ENCODE measurements at places on chromosomes 7 and 10. TPM values are rescaled to one million over a fixed set of nuclear protein-coding genes. Genes with fewer than 3 reads are reported as not detected.

DNA sequence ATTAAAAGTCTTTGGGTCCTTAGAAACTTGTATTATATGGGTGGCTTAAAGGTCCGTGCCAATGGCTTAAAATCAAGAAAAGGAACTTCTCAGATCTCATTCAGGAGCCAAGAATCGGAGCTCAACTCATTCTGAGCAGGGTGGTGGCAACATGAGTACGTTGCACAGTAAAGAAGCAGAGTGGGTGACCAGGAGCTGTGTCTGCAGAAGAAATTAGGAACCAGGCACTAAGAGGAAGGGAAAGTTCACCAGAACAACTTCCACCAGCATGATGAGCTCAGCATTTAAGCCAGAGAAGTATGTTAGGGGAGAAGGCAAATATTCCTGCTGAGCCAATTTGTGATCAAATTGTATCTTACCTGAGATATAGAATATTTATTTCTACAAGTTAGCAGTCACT lies 236.0 kb upstream of the NRP1 start:
- DNase-seq: no peak

GRCh38 chr7:24729365-24730017 lies 27.8 kb downstream of the GSDME start:
- DNase-seq: no peak

GRCh38 chr10:18822156-18822555 lies 162.9 kb downstream of the ARL5B start:
- DNase-seq: peak; percentile 19

GRCh38 chr7:106504645-106505044 lies 156.3 kb downstream of the CCDC71L start:
- DNase-seq: no peak

GRCh38 chr10:52216852-52217251 lies 97.2 kb upstream of the DKK1 start:
- DNase-seq: peak; percentile 95

DNA sequence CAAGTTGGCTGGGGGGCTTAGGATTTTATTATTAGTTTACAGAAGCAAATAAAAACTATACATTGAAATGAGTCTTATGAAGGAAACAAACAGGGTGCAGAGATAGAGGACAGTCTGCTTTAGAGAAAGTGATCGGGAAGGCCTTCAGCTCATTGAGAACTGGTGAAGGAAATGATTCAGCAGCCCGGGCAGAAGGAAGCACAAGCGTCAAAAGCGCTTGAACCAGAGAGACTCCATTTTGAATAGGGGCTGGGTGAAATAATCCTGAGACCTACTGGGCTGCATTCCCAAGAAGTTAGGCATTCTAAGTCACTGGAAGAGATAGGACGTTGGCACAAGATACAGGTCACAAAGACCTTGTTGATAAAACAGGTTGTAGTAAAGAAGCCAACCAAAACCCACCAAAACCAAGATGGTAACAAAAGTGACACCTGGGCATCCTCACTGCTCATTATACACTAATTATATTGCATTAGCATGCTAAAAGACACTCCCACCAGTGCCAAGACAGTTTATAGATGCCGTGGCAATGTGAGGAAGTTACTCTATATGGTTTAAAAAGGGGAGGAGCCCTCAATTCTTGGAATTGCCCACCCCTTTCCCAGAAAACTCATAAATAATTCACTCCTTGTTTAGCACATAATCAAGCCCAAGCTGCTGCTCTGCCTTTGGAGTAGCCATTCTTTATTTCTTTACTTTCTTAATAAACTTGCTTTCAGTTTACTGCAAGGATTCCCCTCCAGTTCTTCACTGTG lies 83.1 kb upstream of the MPP7 start:
- no peak for DNase-seq

DNA sequence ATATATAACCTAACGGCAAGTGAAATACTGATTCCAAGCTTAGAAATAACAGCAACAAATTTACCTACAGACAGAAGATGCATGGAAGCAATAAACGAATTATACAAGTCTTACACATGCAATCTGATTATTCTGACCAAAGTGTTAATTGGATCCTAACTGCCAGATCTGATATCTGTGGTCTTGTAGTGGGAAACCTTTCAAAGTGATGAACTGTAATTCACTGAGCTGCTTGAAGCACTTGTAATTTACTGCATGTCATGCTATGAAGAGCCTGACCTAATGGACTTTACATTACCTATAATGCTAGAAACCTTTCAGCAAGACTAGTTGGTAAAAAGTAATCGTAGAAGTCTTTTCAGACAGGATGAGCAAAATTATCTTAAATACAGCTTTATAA lies 205.6 kb downstream of the FOXP2 start:
- no peak for DNase-seq

GRCh38 chr10:70807556-70807955 lies 8.2 kb upstream of the SGPL1 start:
- DNase-seq: peak; percentile 17

DNA sequence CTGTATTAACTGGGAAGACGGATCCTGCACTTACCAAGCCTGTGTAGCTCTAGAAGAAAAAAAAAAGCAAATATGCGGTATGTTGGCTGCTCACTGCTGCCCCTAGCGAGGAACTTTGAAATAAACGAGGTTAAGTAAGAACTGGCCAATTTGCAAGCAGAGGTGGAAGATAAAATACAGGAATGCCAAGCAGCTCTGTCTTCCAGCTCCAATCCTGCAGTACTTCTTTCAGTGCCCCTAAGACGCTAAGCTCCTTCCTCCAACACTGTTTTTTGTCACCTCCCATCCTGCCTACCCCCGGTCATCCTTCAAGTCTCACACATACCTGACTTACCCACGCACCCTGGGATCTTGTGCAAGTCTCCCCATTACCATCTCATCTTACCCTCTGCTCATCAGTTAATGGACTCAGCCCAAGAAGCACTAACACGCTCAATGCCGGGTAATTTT lies 809 bp downstream of the C10orf143 start:
- peak; percentile 88 for DNase-seq

DNA sequence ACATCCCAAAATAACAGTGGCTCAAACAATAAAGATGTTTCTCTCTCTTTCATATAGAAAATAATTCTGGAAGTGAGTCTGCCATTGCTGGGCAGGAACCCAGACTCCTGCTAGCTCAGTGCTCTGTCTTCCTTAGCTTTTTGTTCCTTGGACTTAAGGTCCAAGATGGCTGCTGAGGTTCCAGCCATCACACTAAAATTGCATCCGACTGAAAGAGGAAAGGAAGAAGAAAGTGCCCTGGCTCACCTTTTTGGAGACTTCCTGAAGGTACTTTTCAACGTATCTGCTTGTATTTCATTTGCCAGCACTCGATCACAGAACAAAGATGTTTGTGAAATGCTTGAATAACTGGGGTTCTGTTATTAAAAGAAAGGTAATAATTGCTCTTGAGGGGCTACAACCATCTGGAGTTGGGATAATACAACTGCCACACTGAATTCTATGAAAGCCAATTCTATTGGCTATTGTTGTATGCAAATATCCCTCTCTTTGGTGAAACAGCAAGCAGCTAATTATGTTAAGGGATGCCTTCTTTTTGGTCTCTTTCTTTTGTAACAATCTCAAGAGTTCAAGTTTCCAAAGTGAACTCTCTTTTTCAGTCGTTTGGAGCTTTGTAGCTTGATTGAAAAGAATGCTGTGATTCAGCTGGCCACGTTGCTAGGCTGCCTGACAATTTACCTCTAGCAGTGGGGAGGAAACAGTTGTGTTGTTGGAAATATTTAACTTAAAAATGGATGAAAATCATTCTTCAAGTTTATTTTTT lies 83.9 kb downstream of the BAMBI start:
- DNase-seq: no peak

DNA sequence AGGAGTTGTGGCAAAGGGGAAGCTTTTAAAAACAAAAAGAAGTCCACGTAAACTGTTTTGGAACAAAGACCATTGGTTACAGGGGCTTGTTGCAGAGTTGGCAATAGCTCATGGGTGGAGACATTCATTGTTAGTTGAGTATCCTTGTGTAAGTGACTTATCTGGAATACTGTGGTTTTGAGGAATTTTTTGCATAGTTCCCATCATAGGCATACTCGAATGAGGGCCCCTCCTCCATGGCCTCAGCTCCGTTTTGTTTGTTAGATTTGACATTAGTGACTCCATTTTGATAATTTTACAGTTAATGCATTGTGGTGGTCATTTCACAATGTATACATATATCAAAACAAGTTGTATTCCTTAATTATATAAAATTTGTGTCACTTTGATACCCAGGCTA lies 12.8 kb upstream of the SMKR1 start:
- peak; percentile 69 for DNase-seq

DNA sequence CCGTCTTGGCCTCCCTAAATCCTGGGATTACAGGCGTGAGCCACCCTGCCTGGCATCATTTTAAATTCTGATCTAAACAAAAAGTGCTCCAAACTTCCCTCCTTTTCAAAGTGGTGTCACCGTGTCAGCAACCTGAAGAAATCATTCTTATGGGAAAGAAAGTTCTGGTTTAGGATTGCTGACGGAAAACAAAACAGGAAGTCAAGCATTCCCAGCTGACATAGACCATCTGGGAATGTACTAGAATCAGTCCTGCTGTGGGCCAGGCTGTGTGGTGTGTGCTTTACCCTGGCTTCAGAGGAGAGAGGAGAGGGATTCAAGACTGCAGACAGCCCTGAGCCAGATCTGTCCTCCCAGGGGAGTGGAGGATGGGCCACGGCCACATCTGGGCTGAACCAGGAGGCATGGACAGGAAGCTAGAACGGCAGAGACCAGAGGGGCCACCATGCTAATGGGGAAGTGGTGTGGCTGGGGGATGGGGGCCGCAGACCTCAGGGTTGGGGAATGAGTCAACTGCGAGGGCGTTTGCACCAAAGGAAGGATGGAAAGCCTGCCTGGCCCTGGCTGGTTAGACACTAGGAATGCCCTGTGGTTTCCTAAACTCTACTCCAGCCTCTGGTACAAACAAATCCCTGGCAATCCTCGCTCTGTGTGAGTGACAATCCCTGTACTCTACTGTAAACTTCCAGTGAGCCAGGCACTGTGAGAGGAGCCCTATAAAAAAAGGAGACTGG lies 16.7 kb upstream of the CLIP2 start:
- peak; percentile 99 for DNase-seq

DNA sequence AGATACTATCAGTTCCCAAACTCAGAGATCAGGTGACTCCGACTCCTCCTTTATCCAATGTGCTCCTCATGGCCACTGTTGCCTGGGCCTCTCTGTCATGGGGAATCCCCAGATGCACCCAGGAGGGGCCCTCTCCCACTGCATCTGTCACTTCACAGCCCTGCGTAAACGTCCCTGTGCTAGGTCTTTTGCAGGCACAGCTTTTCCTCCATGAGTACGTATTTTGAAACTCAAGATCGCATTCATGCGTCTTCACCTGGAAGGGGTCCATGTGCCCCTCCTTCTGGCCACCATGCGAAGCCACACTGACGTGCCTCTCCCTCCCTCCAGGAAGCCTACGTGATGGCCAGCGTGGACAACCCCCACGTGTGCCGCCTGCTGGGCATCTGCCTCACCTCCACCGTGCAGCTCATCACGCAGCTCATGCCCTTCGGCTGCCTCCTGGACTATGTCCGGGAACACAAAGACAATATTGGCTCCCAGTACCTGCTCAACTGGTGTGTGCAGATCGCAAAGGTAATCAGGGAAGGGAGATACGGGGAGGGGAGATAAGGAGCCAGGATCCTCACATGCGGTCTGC lies 162.2 kb downstream of the EGFR start:
- DNase-seq: no peak

GRCh38 chr10:22342421-22342820 lies 2.9 kb upstream of the SPAG6 start:
- DNase-seq: no peak

- no peak for DNase-seq
Observed at GRCh38 chr10:103433858-103434257, 18.3 kb downstream of the CALHM2 start.

DNA sequence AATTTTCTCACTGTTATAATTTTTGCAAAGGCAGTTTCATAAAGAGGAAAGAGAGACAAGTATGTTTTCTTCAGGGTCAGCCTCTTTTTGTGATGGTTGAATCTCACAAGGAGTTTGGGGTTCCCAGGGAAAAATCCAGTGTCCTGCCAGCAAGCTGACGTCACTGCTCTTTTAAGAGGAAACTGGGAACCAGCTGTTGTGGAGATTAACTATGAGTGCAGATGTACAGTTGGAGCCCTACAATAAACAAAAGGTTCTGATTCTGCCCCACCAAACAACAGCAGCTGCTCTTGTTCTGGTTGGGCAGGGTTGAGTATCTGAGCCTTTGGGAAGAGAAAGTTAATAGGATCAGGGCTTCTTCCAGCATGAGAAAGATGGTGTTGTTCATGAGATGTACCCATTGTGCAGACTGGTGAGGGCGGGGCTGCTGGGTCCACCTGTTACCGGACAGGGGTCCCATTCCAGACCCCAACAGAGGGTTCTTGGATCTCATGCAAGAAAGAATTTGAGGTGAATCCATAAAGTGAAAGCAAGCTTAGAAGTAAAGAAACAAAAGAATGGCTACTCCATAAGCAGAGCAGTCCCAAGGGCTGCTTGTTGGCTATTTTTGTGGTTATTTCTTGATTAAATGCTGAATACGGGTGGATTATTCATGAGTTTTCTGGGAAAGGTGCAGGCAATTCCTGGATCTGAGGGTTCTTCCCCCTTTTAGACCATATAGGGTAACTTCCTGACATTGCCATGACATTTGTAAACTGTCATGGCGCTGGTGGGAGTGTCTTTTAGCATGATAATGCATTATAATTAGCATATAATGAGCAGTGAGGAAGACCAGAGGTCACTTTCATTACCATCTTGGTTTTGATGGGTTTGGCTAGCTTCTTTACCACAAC lies 12.5 kb downstream of the PRF1 start:
- DNase-seq: peak; percentile 92

DNA sequence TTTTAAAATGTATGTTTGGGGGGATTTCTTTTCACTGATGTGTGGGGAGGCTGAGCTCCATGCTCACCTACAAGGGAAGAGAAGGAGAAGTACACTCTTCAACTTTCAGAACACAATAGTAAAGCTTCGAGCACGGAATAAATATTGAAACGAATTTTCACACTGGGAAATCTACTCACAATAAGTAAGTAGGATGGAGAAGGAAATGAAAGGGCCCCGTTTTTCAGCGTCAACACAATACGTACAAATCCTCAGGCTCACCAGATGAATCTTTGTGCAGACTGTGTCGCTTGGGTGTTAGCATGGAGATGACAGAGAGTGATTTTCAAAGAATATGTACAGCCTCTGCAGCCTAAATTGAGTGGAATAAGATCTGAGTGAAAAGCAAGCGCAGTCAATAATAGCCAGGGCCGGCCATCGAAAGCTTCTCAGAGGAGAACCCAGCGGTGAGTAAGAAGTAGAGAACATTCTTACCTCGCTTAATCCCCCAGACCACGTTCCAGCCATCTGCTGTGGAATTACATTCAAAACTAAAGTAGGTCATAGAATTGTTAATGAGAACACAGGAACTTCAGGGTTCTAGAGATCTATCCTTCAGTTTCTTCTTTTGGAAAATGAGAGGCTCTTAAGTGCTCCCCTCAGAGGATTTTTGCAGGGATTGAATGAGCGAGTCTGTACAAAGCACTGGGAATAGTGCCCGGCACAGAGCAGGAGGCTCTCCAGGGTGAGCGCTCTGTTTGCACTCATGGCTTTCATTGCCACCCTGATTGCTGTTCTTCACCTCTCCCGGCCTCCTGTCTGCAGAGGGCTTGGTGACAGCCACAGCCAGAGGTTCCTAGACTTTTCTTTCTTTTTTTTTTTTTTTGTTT lies 292.8 kb downstream of the SFMBT2 start:
- DNase-seq: no peak

Gene LIPM
- total RNA-seq: not detected

Gene SLC39A12
- total RNA-seq: not detected

Gene PNLIPRP2
- not detected for total RNA-seq

Gene GRM3
- not detected for total RNA-seq

Gene OR2A1
- under 0.01 TPM for total RNA-seq

Gene MMP21
- total RNA-seq: not detected

Gene HOGA1
- total RNA-seq: 0.86 TPM

Gene OPALIN
- total RNA-seq: not detected

Gene POLR2J2
- total RNA-seq: 4.8 TPM

Gene ARID5B
- 162 TPM for total RNA-seq

Gene SUFU
- total RNA-seq: 2.3 TPM

All from fibroblast of villous mesenchyme (primary cell).